ENCODE measurements at places on chromosomes 11 and 22.

- no peaks in the 10 kb centered on the region for H3K27me3 ChIP-seq
- no peak overlapping the region for H3K27ac ChIP-seq
- DNase-seq = peak; percentile 30
Observed at GRCh38 chr11:86182976-86183584, 61.5 kb upstream of the EED start.

DNA sequence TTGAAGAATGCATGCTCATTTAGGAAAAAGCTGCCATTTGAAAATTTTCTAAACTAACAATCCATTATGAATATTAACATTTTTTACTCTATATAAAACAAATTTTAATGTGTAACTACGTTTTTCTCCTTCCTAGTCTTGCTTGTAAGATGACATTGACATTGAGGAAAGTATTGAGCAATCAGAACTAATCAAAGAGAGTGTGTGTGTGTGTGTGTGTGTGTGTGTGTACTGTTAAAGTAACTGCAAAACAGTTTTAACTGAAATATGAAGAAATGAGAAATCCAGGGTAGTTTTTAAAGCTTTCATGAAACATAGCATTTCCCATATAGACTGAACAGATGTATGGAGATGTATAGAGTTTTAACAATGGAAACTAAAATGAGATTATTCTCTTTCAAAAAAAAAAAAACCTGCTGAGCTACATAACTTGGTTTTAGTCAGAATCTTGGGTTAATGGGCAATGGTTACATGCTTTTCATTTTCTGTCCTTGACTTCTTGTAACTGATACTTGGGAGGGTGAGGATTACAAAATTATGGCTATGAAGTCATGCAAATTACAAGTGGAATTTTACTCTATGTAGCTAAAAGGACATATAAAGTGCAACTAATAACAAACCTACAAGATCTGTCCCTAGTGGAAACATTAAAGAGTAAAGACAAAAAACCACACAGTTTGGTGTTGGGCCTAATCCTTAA, 2.0 kb downstream of the PDGFD start:
- H3K36me3 ChIP-seq = no peaks in the 10 kb centered on the region
- DNase-seq = no peak
- H3K27me3 ChIP-seq = peaks cover 25% of the 10 kb centered on the region
- H3K4me1 ChIP-seq = no peaks in the 10 kb centered on the region

- H3K27me3 ChIP-seq = peaks cover 66% of the 10 kb centered on the region
- H3K4me3 ChIP-seq = no peak overlapping the region
- peaks cover 21% of the 10 kb centered on the region for H3K4me1 ChIP-seq
- no peak for DNase-seq
- no peak overlapping the region for H3K27ac ChIP-seq
Observed at GRCh38 chr11:34653851-34654482, 33.1 kb downstream of the EHF start.

- H3K4me3 ChIP-seq = no peak overlapping the region
- DNase-seq = no peak
- H3K27me3 ChIP-seq = peaks cover 35% of the 10 kb centered on the region
- peaks cover 46% of the 10 kb centered on the region for H3K4me1 ChIP-seq
Observed at GRCh38 chr11:36363361-36364268, 67.5 kb downstream of the PRR5L start.

GRCh38 chr11:128372977-128373376, 214.4 kb downstream of the ETS1 start:
- no peaks in the 10 kb centered on the region for H3K27me3 ChIP-seq
- no peak overlapping the region for H3K4me3 ChIP-seq
- peaks cover 20% of the 10 kb centered on the region for H3K4me1 ChIP-seq
- no peak overlapping the region for H3K27ac ChIP-seq
- DNase-seq = no peak
- H3K36me3 ChIP-seq = peaks cover 4% of the 10 kb centered on the region

- no peak overlapping the region for H3K27ac ChIP-seq
- no peaks in the 10 kb centered on the region for H3K36me3 ChIP-seq
- H3K4me1 ChIP-seq = no peaks in the 10 kb centered on the region
- H3K4me3 ChIP-seq = no peak overlapping the region
Observed at GRCh38 chr22:35074583-35074982, 8.6 kb downstream of the ISX start.

- H3K27ac ChIP-seq = peak overlapping the region; percentile 45
- H3K36me3 ChIP-seq = peaks cover 54% of the 10 kb centered on the region
- H3K4me1 ChIP-seq = peaks cover 40% of the 10 kb centered on the region
- H3K4me3 ChIP-seq = no peak overlapping the region
- no peak for DNase-seq
Observed at GRCh38 chr11:128776424-128777284, 82.8 kb downstream of the FLI1 start.

DNA sequence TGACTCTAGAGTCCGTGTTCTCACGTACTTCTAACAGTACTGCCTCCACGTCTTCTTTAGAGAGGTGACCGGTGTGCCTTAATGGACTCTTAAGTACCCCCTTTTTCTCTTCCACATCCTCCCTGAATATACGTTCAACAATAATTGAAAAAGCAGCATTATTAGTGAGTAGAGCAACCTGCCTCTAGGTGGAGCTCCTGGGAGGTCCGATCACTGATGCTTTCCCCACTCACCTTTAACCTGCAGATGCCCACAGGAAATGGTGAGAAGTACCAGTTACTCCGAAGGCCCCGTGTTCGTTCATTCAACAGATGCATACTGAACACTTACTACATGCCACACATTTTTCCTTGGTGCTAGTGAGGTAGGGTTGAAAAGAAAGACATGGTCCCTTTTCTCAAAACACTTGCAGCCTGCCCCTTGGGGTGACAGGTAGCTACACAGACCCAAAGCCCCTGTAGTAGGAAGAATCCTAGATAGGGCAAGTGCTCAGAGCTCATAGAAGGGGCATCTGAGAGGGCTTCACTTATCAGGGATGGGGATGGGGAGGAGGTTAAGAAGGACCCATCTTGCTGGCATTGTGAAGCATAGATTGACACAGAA, 72.7 kb downstream of the FEZ1 start:
- no peaks in the 10 kb centered on the region for H3K27me3 ChIP-seq
- no peak overlapping the region for H3K4me3 ChIP-seq
- H3K36me3 ChIP-seq = no peaks in the 10 kb centered on the region
- DNase-seq = no peak
- H3K4me1 ChIP-seq = no peaks in the 10 kb centered on the region
- no peak overlapping the region for H3K27ac ChIP-seq

GRCh38 chr22:44645083-44645482, 56.9 kb upstream of the PRR5 start:
- no peak for DNase-seq
- H3K4me1 ChIP-seq = no peaks in the 10 kb centered on the region
- H3K36me3 ChIP-seq = no peaks in the 10 kb centered on the region
- no peak overlapping the region for H3K27ac ChIP-seq

GRCh38 chr11:103332409-103332808, 223.2 kb downstream of the DYNC2H1 start:
- H3K4me1 ChIP-seq = peaks cover 5% of the 10 kb centered on the region
- no peak overlapping the region for H3K4me3 ChIP-seq
- H3K27ac ChIP-seq = no peak overlapping the region
- DNase-seq = no peak
- no peaks in the 10 kb centered on the region for H3K36me3 ChIP-seq

GRCh38 chr11:23653071-23653675, 792.9 kb upstream of the CCDC179 start:
- H3K27me3 ChIP-seq = no peaks in the 10 kb centered on the region
- H3K4me1 ChIP-seq = no peaks in the 10 kb centered on the region
- no peak overlapping the region for H3K4me3 ChIP-seq
- no peaks in the 10 kb centered on the region for H3K36me3 ChIP-seq
- no peak for DNase-seq
- no peak overlapping the region for H3K27ac ChIP-seq

GRCh38 chr11:123800036-123800435, 6.1 kb downstream of the OR6M1 start:
- H3K36me3 ChIP-seq = no peaks in the 10 kb centered on the region
- H3K27ac ChIP-seq = no peak overlapping the region
- H3K27me3 ChIP-seq = peaks cover 2% of the 10 kb centered on the region
- DNase-seq = no peak
- H3K4me1 ChIP-seq = no peaks in the 10 kb centered on the region

GRCh38 chr11:86896441-86896841, 58.8 kb downstream of the FZD4 start:
- H3K4me3 ChIP-seq = no peak overlapping the region
- H3K27me3 ChIP-seq = peaks cover 16% of the 10 kb centered on the region
- H3K36me3 ChIP-seq = no peaks in the 10 kb centered on the region
- H3K27ac ChIP-seq = no peak overlapping the region
- no peak for DNase-seq
- no peaks in the 10 kb centered on the region for H3K4me1 ChIP-seq

DNA sequence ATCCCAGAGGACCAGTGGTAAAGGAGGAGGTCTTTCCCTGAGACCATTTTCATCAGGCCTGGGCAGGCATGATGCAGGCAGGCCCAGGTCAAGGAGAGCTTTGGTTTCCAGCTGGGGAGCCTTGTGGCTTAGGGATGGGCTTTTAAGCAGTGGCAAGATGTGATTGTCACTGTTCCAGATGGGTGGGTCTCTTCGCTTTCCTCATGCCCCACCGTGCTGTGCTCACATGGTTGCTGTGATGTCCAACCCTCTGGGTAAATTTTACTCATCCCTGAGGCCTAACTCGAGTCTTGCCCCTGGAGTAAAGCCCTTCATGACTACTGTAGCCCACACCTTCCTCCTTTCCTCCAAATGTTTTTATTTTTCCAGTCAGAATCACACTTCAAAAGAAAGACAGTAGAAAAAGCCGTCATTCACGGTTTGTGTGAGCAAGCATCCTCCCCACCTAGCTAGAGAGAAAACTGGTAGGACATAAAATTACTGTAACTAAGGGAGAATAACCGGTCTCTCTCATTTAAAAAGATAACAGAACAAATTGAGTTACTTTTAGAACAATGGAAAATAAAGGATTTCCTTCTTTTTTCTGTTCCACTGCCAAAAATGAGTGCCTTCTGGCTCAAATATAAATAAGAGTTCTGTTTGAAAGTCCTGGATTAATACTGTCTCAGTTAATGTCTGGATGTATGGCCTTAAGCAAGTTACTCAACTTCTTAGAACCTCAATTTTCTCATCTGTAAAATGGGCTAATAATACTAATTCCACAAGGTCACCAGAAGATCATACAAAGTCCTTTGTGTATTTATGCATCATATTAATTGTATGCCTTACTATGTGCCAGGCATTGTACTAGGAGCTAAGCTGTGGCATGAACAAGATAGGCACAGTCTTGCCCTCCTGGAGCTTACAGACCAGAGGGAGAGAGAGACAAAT, 84.9 kb downstream of the ME3 start:
- H3K27me3 ChIP-seq = no peaks in the 10 kb centered on the region
- H3K27ac ChIP-seq = peak overlapping the region; percentile 46
- peaks cover 30% of the 10 kb centered on the region for H3K4me1 ChIP-seq

- H3K27ac ChIP-seq = no peak overlapping the region
- H3K27me3 ChIP-seq = peaks cover 2% of the 10 kb centered on the region
- H3K4me1 ChIP-seq = peaks cover 13% of the 10 kb centered on the region
- H3K4me3 ChIP-seq = no peak overlapping the region
Observed at GRCh38 chr11:2531277-2531986, 86.6 kb downstream of the KCNQ1 start.
